NCI-H1436 treated with DMSO at 0.1 percent for 48 hours (cell line): ENCODE measurements at places on chromosomes 16 and 17.

GRCh38 chr16:10624527-10624926, 44.1 kb upstream of the EMP2 start:
- no peak for DNase-seq

DNA sequence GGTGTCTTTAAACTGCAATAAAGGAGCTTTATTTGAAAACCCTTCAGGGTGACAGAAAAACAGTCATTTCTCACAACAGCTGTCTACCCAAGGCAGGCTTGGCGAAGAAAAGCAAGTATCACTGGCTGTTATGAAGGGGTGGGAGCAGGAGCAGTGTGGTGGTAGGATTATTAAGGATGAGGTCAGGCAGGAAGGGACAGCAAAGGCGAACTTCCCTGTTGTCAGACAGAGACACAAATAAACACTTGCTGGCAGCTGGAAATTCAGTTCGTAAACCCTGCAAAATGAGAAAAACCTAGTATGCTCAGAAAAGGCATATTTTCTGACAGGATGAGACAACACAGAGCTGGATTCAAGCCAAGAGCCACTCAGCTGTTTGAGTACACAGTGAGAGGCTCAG, 416.3 kb upstream of the CDH5 start:
- no peak for DNase-seq

DNA sequence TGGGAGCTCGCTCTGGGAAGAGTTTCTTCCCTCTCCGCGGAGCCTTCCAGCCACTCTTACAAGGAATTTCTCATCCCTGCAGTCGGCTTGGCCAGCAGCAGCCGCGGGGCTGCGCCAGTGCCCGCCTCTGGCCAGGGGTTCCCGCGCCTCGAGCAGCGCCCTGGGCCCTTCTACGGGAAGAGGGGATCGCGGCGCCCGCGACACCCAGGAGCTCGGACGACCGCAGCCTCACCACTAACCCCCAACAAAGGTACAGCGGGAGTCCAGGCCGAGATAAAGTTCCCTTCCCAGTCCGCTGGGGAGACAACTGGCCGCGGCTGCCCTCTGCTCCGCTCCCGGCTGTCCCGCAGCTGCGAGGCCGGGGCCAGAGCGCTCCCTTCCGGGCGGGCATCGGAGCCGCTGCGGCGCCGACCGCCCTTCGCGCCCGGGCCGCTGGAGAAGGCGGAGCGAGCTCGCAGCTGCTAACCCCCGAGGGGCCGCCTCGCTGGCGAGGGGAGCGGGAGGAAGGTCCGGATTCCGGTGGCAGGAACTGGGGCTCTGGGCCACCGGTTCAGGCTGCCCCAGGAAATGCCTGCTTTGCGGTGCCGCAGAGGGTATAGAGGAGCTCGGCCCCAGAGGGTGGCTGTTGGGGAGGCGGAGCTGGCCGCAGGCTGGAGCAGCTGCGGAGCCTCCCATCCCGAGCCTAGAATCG, 3.6 kb upstream of the HS3ST3B1 start:
- DNase-seq: no peak

- no peak for DNase-seq
These were observed 677 bp downstream of the P2RX1 start for GRCh38 chr17:3915581-3915994.

DNA sequence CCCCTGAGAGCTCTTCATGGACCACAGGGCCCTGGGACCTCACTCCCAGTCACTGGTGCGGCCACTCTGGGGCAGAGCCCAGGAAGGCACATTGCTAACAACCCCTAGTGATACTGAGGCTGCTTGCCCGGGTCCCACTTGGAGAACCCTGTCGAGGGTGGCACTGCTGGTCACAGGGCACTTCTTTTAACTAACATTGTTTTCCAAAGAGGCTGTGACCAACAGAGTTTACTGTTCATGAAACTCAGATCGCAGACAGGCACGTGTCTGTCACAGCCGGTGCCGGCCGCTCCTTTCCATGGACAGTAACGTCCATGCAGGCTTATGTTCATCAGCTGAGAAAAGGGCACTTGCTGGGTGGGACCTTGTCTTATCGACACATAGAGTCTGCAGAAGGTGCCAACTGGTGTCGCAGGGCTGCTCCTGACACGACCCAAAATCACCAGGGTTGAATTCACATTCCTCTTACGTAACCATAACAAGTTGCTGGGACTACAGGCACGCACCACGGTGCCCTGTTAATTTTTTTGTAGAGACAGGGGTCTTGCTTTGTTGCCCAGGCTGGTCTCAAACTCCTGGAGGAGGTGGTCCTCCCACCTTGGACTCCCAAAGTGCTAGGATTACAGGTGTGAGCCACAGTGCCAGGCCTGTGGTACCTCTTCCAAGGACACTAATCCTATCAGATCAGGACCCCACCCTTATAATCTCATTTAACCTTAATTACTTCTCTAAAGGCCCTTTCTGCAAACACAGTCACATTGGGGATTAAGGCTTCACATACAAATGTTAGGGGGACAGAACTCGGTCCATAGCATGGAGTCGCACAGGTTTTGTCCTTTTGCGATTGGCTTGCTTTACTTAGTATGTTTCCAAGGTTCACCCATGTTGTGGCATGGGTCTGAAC, 1.2 kb upstream of the ZC3H18 start:
- no peak for DNase-seq

DNA sequence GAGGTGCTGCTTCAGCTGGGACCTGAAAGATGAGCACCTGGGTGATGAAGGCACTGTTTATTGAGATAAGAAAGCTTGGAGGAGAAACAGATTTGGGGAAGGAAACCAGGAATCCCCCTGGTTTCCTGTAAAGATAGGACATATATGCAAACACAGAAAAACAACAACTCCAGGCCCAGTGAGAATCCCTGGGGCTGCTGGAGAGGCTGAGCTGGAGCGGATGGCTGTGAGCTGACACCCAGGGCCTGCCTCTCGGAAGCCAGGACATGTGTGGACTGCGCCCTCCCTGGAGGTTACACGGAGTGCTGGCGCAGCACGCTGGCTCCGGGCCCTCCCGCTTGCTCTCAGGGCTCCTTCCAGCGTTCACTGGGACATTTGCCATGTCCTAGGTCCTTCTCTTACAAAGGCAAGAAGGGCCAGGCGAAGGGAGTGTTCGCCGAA, 57.5 kb downstream of the CYB5B start:
- no peak for DNase-seq

DNA sequence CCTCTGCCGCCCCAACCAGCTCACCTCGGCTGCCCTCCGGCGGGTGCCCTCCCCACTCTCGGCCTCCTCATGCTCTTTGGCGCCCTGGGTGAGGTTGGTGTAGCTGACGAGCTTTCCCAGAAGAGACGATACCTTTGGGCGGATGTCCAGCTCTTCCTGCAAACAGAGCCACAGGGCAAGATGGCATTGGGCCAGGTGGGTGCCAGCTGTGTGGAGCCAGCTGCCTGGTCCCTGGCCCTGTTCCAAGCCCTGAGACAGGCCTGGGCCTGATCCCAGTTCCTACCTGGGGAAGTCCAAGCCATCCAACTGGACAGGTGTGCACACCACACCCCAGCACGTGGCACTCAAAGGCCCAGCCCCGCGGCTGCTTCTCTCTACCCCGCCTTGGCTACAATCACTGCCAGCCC, 6.9 kb downstream of the SLC12A4 start:
- no peak for DNase-seq

GRCh38 chr16:35713762-35714650, 2254.6 kb downstream of the TP53TG3F start:
- DNase-seq: no peak

DNA sequence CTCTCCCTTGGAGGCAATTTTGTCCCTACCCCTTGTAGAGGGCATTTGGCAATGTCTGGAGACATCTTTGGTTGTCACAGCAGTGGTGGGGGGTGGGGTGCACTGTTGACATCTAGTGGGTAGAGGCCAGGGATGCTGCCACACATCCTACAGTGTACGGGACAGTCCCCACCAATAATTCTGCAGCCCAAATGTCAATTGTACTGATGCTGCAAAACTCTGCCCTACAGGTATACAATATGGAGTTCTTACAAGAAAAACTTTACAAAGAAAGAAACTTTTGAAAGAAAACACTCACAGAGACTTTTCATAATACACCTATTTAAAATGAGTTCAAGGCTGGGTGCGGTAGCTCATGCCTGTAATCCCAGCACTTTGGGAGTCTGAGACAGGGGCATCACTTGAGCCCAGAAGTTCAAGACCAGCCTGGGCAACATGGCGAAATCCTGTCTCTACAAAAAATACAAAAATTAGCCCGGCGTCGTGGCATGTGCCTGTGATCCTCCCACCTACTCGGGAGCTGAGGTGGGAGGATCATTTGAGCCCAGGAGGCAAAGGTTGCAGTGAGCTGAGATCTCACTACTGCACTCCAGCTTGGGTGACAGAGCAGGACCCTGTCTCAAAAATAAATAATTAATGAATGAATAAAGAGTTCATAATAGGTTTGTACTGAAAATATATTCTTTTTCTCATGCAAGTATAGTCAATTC, 59.4 kb downstream of the EMP2 start:
- DNase-seq: no peak

DNA sequence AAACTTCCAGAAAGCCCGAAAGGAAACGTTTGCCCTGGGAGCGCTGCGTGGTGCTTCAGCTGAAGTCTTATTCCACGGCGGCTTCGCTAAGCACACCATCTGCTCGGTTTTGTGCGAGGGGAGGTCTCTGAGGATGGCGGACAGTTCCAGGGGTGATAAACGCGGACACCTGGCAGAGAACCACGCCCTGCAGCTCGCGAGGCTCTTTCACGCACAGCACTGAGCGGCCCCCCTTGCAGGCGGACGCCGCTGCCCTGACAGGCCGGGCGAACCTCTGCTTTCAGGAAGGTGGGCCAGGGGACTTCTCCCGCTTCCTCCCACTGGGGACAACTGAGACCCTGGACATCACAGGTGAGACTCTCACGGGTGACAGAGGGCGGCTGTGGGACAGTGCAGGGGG, 3.7 kb downstream of the MVD start:
- no peak for DNase-seq

- no peak for DNase-seq
These were observed 446.3 kb upstream of the MAF start for GRCh38 chr16:80046848-80047247.

DNA sequence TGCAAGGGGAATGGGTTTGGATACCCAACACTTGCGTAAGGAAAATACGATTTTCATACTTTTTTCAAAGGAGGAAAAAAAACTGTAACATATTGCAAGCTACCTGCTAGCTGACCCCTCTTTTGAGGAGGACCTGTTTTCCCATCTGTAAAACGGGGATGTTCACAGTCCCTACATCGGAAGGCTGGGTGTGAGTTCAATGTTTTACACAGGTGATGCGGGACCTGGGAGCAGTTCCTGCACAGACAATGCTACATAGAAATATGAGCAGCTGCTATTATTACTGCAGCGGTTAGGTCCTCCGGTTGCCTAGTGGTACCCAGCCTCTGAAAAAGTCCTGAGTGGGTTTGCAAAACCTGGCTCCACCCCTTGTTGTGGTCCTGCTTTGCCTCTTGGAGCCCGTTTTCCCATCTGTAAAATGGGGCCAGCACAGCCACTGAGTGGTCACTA, 3.5 kb downstream of the SOCS1 start:
- no peak for DNase-seq
